ENCODE measurements at places on chromosomes 5 and 9.

- no peak for DNase-seq
Measured at GRCh38 chr5:110852053-110852452, 113.2 kb downstream of the SLC25A46 start.

DNA sequence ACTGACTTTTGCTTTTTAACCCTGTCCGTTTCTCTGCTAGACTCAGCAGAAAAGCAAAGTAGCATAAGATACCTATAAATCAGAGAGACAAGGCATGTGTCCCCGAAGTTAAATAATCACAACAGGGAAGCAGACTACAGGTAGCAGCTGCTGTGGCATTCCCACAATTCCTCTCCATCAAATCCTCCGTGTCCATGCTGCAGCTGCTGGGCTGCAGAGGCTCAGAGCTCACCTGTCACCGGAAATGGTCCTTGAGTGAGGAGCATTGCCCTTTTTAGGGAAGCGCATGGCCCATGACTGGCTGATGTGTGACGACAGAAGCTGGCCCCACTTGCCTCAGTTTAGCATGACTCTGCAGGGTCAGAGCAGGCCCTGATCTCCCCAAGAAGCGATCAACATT, 125.0 kb downstream of the MSX2 start:
- DNase-seq: no peak

- no peak for DNase-seq
Measured at GRCh38 chr5:54772684-54773083, 212.7 kb downstream of the ESM1 start.

DNA sequence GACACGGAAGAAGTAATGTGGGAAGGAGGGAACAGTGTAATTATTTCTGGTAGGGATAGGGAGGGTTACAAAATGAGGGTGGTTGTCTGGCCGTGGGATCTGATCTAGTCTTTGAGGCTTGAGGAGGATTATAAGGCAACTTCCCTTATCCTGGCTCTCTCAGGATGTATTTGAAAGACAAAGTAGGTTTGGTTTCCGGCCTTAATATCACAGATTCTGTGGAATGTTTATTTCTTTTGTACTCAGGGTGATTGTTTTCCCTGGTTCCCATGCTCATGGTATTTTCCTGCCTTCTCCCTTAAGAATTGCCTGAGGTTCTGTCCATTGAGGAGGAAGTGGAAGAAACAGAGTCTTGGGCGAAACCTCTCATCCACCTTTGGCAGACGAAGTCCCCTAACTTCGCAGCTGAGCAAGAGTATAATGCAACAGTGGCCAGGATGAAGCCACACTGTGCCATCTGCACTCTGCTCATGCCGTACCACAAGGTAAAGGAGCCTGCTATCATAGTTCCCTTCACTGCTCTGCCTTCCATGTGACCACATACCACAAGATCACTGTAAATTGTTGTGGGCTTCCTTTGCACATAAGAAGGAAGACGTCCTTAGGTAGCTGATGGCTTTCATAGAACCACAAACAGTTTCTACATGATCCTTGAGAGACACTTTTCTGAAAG, 253.8 kb downstream of the KDM4C start:
- DNase-seq: no peak

DNA sequence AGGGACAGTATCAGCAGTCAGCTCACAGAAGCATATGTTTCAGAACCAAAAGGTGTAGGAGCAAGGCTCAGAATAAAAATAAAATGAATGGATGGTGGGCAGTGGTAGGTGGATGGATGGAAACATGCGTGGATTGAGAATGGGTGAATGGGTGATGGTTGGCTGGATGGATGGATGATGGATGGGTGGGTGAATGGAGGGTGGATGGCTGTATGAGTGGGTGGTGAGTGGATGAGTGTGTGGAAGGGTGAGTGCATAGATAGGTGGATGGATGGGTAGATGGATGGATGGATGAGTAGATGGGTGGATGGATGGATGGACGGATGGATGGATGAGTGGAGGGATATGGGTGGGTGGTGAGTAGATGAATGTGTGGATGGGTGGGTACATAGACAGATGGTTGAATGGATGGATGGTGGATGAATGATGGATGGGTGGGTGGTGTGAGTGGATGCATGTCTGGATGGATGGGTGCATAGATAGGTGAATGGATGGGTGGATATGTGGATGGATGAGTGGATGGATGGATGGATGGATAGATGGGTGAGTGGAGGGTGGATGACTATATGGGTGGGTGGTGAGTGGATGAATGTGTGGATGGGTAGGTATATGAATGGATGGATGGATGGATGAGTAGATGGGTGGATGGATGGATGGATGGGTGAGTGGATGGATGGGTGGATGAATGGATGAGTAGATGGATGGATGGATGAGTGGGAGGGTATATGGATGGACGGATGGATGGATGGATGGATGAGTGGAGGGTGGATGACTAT, 164.2 kb downstream of the C9orf50 start:
- no peak for DNase-seq

- no peak for DNase-seq
Measured at GRCh38 chr5:127375544-127376091, 85.0 kb downstream of the MEGF10 start.

DNA sequence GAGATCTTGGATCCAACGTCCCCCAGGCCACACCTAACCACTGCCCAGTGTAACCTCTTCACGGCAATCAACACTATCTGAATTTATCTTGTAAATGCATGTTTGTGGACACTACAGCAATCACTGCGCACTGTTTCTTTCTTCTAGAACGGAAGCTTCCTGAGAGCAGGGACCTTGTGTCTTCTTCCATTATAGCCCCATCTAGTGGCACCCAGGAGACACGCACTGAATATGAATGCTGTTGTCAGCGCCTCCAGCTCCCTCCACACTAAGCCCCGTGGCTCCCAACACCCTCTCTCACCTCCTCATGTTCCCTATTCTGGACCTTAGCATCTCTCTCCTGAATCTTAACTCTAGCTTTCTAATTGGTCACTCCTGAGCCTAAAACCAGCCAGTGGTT, 72.7 kb downstream of the SMIM23 start:
- DNase-seq: no peak

All from fibroblast of skin of left biceps (primary cell).